ENCODE measurements at places on chromosomes 5 and 9.
A peak's percentile ranks its signal among the peaks of the same experiment; 100 is the strongest.

DNA sequence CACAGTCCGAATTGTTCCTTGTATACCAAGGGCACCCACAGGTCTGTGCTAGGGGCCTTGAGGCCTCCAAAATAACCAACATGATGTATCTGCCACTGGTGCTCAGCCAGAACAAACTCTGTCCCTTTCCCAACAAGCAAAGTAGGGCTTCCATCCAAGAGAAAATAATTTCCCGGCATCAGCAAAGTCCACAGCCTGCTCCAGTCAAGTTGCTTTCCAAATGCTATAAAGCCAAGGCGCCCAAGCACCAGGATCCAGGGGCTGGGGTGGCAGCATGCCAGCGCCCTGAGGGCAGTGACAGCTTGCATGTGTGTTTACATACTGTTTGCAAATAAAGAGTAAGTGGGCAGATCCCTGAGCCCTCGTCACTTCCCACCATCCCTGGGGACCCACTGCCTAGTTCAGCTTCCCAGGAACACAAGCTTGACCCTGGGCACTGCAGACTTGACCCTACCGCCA is 155.9 kb downstream of the ERCC6L2 start:
- no peak for DNase-seq

DNA sequence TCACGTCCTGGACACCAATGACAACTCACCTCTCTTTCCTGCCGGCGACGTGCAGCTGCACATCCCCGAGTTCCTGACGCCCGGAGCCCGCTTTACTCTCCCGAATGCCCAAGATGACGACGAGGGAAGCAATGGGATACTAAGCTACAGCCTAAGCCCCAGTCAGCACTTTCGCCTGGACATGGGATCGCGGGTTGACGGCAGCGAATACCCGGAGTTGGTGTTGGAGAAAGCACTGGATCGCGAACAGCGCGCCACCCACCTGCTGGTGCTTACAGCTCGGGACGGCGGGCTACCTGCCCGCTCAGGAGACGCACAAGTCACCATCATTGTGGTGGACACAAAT is 1.1 kb downstream of the PCDHAC1 start:
- no peak for DNase-seq

GRCh38 chr5:1658665-1659064 is 134.9 kb upstream of the LPCAT1 start:
- no peak for DNase-seq

- DNase-seq: no peak
Measured at GRCh38 chr5:3153226-3153858, 401.9 kb upstream of the IRX2 start.

- no peak for DNase-seq
Measured at GRCh38 chr5:153974813-153975163, 63.9 kb downstream of the FAM114A2 start.

- DNase-seq: no peak
Measured at GRCh38 chr9:16417749-16418148, 452.7 kb downstream of the BNC2 start.

- no peak for DNase-seq
Measured at GRCh38 chr9:24881361-24881760, 335.7 kb upstream of the IZUMO3 start.

DNA sequence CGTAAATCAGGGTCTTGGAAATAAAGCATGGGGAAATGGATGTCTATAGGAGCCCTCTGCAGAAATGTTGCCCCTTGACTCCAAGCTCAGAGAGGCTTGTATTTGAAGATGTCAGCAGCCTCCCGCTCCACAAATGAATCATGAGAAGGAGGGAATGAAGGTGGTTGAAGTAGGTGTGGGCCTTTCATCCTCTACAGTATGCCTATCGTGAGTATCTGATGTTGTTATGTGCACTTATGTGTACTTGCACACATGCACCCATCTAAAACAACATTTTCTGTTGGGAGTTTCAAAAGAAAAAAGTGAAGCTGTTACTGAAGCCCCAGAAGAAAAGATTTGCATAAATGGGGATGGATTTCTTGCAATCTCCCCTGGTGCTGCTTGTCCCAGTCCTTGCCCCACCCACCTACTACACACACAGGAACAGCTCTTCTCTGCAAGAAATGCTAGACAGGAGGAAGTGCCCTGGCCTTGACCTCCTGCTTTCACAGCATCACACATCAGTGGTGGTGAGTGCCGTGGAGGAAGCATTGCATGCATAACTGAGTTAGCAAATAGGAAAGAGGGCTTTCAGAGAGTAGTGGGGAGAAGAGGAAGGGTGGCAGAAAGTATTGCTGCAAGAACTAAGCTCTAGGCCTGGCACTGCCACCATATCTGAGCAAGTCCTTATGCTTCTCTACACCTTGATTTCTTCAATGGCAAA is 156.1 kb downstream of the SNX18 start:
- DNase-seq: peak; percentile 5

DNA sequence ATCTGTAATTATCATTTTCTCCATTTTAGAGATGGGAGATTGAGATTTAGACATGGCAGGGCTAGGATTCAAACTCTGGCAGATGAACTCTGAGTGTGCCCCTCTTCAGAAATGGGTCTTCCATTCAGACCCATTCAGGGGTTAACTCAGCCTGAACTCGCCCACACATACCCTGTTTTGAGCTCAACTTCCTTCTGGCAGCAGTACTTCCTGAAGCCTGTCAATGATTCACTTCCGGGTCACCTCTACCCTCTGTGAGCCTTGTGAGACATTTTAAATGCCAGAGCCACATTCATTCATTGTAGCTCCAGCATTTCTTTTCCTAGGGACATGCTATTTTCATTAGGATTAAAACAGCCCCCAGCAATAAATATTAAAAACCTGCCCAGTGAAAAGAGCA is 209.3 kb upstream of the SLC24A2 start:
- no peak for DNase-seq

DNA sequence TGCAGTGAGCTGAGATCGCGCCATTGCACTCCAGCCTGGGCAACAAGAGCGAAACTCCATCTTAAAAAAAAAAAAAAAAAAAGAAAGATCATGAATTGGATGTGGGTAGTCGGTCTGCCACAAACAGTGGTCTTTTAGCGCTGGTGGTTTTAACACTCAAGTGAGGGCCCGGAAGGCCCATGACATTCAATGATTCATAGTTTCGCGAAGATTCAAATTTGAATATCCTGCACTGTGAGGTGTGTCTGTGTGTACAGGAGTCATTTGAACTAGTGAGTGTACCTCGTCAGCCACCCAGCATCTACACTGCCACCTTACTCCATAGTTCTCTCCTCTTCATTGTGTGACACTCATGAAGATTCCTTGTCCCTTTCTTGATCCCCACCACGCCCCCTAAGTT is 41.3 kb downstream of the CFAP77 start:
- DNase-seq: no peak

- no peak for DNase-seq
Measured at GRCh38 chr5:97062046-97062445, 80.4 kb downstream of the LIX1 start.

- no peak for DNase-seq
Measured at GRCh38 chr9:83906144-83906543, 15.1 kb downstream of the KIF27 start.

GRCh38 chr9:100206899-100207298 is 107.9 kb downstream of the INVS start:
- no peak for DNase-seq

DNA sequence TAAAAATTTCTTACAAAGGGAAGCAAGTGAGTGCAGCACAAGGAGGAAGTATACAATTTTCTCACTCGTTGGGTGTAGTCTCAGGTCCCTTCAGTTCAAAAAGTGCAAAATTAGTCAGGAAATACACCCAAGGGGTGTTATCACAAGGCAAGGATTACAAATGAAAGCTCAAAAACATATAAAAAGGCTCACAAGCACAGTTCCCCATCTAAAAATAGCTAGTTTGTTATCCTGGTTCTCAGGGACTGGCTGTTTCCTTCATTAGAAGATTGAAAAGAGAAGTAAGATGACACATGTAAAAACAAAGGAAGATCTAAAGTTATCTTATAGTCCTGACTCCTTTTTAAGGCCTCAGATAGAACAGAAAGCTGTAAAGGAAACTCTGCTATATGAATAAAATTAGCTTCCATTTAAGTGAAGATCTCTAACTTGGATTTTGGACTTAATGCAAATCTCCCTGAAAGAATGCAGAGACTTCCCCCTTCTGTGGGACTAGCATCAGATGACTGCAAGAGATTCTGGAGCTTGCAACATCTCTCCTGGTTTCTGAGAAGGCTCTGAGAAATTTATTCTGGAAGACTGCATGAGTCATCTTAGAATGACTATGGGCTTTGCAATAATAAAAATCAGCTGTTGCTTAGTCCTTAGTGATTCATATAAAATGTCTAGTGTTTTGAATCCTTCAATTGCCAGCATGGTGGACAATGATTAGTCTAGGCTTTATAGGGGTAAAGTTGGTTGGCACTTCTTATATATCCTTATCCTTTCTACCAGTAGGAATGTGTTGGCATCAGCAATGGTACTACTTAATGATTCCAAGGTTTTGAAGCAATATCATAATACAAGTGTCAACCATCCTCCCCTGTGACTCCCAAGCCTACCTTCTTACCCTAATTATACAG is 25.4 kb downstream of the DAB2 start:
- DNase-seq: peak; percentile 86

- DNase-seq: no peak
Measured at GRCh38 chr9:98563988-98564387, 144.7 kb downstream of the GABBR2 start.

DNA sequence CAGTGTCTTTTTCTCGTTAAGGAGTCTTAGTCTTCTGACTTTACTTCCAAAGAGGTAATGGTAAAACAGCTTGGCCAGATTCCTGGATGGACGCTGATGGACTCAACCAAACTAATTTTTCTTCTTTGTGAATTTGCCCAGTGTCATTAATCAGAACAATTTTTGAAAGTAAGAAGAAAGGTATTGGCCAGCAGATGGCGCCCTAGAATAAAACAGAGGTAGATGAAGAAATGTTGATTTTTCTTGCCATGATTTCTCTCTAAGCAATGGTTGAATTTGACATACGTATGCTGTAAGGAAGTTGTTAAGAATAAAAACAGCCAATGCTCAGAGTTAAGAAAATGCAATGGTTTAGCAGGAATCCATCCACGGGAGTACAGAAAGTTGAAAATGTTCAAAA is 500.0 kb downstream of the DIRAS2 start:
- DNase-seq: no peak

All from epithelial cell of prostate (primary cell).